ENCODE measurements at places on chromosomes 1 and 21.

GRCh38 chr1:108661030-108661609, at the start of gene HENMT1:
Gene HENMT1, minus strand, starts transcription at chr1:108661093. Its CDS starts 1,209 bp downstream, at chr1:108659884.
- no peak for DNase-seq

GRCh38 chr1:7500381-7501083, 270.6 kb upstream of the VAMP3 start:
- DNase-seq = no peak

- no peak for DNase-seq
Observed at GRCh38 chr1:22075718-22076117, 23.2 kb downstream of the CDC42 start.

DNA sequence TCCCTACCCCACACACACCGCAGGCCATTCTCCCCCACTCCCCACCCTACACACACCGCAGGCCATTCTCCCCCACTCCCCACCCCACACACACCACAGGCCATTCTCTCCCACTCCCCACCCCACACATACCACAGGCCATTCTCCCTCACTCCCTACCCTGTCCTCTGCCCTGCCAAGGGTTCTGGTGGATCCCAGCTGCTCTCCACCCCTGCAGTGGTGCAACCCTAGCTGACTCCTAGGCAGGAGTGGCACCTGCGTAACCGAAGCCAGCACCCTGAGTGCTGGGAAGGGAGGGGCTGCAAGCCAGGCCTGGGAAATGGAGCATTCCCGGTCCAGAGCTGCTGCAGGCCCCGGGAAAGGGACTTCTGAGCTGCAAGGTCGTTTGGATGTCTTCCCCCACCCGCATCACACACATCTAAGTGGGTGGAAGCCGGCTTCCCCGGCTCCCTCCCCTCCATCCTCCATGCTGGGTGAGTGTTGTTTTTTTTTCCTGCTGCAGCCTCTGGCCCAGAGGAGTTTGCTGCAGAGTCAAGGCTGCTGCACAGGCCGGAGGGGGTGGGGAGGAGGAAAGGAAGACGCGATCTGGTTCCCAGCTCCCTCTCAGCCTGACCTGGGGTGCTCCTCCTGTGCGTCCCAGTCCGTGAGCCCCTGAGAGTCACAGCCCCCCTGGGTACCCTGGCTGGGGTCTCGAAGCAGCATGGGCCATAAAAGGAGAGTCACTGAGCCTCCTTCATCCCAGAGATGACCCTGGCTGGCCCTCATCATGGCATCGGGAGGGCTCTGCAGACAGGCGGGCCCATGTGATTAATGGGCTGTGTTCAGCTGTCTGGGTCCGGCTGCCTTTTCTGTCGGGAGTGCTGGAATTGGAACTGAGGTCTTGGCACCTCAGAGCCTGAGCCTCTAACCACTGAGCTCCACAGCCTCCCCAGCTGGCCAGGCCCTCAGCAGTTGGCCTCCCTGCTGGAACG, 16.1 kb downstream of the H6PD start:
- DNase-seq = no peak

GRCh38 chr1:243667591-243667990, 182.5 kb downstream of the AKT3 start:
- no peak for DNase-seq

DNA sequence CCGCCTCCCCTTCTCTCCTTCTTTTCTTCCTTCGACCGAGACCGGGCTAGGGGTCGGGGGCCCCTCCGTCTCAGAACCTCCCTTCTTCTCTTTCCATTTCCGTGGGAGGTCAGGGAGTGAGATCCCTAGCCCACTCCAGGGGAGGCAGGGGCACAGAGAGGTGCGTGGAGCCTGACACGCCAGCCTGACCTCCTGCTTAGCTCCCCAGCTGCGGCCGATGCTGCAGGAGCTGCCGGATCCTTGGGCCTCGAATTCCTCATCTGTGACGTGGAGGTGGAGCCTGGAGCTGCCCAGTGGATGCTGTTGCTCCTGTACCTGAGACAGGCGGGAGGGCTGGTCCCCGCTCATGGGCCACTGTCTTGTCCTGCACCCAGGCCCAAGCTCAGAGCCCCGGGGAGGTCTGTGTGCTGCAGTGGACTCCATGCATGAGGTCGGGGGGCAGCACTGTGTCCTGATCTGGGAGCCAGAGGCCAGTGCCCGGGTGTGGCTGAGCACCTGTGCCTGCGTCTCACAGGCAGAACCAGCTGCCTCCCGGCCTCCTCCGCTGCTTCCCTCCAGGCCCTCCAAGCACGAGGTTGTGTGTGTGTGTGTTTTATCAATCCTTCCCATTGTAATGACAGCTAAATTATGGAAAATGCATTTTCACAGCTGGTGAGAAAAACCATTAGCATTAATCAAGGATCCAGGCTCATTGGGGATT, 55.3 kb upstream of the TTC34 start:
- no peak for DNase-seq

DNA sequence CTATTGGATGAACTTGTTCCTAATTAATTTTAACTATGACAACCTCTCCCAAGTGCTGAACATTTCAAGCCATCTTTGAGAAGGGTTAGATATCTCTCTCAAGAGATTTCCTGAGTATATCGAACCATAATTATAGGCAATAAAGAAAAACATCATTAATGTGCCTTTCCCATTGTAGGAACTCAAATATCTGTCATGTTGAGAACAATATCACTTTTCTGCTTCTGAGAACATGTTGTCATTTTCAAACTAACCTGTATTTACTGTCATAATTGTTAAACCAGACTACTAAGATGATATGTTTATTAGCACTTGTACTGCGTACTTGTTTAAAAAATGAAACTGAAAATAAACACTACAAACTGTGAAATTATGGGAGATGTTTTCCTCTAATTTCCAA, 4.3 kb downstream of the EPS15 start:
- no peak for DNase-seq

- no peak for DNase-seq
Observed at GRCh38 chr1:45002650-45003645, 8.2 kb downstream of the HECTD3 start.

GRCh38 chr1:170929412-170929834, 5.9 kb upstream of the MROH9 start:
- no peak for DNase-seq

GRCh38 chr1:43464681-43465504, 11.2 kb upstream of the HYI start:
- no peak for DNase-seq

DNA sequence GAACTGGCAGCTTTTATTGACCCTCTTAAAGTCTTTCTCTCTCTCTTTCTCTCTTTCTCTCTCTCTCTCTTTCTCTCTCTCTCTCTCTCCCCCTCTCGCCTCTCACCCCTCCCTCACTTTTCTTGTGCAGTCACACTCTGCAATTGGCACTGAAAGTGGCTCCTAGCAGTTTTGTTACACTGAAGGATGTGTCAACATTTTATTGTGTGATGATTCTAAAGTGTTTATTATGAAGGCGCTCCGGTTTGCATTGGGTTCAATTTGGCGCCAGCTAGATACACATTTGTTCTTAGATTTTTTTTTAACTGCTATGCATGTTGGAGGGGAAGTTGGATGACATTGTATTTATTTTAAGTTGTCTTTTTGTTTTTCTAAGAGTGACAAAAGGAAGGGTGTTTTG, 64.0 kb upstream of the CHRM3 start:
- DNase-seq = no peak

- DNase-seq = no peak
Observed at GRCh38 chr1:175553280-175553679, 190.1 kb downstream of the TNR start.

GRCh38 chr1:214524824-214525223, 26.6 kb downstream of the PTPN14 start:
- DNase-seq = no peak

GRCh38 chr1:178408871-178409270, 87.9 kb downstream of the CLEC20A start:
- DNase-seq = no peak

- no peak for DNase-seq
Observed at GRCh38 chr1:230220478-230220877, 153.4 kb downstream of the GALNT2 start.

DNA sequence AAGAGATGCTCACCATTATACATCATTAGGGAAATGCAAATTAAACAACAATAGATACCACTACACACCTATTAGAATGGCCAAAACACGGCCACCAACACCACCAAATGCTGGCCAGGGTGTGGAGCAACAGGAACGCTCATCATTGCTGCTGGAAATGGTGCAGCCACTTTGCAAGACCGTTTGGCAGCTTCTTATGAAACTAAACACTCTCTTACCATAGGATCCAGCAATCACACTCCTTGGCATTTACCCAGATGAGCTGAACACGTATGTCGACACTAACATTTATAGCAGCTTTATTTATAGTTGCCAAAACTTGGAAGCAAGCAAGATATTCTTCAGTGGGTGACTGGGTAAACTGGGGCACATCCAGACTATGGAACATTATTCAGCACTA, 28.9 kb upstream of the ADARB1 start:
- DNase-seq = no peak

DNA sequence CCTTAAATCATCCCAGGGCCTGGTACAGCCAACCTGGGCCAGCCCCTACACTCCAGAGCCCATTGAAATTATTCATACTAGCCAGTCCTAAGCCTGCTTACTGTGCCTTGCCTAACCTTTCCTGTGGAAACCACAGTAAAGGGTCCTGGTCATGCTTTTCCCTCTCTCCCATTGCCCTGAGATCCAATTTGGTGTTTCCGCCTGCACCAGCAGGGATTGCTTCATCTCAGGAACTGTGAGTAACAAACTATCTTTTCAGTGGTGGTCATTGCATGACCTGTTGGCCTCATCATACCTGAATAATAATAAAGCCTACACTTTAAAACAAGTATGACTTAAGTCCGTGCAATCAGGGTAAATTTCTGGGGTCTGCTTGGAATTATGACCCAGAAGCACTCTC, 18.7 kb upstream of the GALNT2 start:
- no peak for DNase-seq

GRCh38 chr1:168100315-168101002, 36.3 kb downstream of the GPR161 start:
- DNase-seq = no peak

GRCh38 chr1:40133839-40134238, 27.3 kb upstream of the RLF start:
- no peak for DNase-seq

- DNase-seq = no peak
Observed at GRCh38 chr1:96366516-96366915, 355.1 kb upstream of the PTBP2 start.

DNA sequence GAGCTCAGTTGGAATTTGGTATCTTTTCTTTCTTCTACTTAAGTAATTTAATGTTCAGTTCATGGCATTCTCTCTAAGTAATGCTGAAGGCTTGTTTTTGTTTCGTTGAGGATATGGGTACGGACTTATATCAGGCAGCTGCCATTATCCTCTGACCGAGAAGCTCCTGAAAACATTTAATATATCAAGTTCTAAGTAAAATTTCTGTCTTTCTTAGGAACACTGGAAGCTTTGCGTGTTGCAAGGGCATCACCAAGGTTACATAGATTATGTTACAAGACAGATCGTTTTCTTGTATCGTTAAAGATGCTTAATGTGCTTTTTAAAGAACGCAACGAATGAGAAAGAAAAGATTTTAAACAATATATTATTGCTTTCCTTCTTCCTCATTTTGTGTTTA, 1.0 kb upstream of the GALNT2 start:
- DNase-seq = no peak

- peak; percentile 14 for DNase-seq
Observed at GRCh38 chr1:20430355-20431175, 55.4 kb downstream of the CAMK2N1 start.

DNA sequence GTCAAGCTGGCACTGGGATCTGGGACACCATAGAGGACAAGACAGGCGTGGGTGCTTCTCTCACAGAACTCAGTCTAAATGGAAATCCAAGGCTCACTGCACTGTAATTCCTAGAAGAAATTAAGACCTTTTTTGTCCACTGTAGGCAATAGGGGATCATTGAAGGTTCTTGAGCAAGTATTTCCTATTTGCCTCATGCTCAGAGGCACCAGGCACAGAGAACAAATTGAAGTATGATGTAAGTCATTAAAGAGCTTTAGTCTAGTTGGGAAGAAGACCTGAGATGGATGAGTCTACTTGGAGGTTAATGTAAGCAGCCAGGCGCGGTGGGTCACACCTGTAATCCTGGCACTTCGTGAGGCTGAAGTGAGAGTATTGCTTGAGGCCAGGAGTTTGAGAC, 34.6 kb downstream of the EIF2D start:
- no peak for DNase-seq

DNA sequence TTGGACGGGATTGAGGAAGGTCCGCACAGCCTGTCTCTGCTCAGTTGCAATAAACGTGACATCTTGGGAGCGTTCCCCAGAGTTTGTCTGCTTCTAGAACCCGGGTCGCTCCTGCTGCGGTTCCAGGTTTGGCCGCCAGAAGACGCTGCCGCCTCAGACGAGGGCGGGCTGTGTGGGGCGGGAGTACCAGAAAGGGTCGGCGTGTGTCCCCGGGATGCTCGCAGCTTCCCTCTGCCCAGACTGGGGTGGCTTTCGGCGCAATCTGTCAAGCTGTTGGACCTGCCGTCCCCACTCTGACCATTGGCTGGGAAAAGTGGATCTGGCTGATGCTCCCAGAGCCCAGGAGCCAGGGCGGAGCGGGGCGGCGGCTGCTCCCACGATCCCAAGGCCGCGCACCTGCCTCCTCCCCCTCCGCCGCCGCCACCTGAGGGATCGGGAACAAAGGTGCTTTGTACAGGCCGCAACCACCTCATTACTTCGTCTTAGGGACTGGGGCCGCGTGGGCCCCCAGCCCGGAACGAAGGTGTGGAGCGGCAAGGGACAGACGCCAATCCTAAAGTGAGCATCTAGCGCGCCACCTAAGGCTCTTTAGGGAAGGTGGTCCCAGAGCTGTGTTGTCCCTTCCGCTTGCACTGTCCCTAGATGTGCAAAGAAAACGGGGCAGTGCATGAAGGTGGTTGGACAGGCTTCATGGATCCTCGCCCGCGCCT, 683 bp upstream of the EFNA4 start:
- DNase-seq = no peak

GRCh38 chr1:230509281-230509977, 83.3 kb upstream of the PGBD5 start:
- peak; percentile 20 for DNase-seq

GRCh38 chr1:206899717-206900116, 2.5 kb downstream of the IL24 start:
- DNase-seq = no peak

DNA sequence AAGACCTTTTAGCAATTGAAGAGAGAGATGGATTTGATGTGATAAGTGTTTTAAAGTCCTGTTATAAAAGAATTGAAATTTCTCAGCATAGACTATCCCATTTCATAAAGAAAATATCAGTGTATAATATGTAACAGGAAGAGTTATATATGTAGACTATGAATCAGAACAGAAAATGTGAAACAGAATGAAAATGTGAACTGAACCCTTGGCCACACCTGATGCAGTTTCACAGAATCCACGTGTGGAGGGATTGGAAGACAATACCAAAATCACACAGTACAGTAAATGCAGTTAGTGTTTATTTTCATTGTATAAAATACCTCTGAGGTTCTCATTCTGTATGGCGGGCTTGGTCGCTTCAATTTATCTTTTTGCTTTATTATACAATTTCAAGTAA, 9.9 kb upstream of the SLAMF1 start:
- no peak for DNase-seq
